Neural crest cell (in vitro differentiated cells): ENCODE measurements at places on chromosomes 2 and 18. TPM values are rescaled to one million over a fixed set of nuclear protein-coding genes. Genes with fewer than 3 reads are reported as not detected.

The RAB17 gene
- total RNA-seq, result not detected in 2 replicates

The CRYGD gene
- not detected in 2 replicates for total RNA-seq

The C1QL2 gene
- total RNA-seq, result 0.14 TPM in 1 of 2 replicates, not detected in the other

The CNTNAP5 gene
- total RNA-seq, result 0.56 and 1.1 TPM in 2 replicates

The NAGK gene
- total RNA-seq, result 51.9 and 70.3 TPM in 2 replicates

The REG3G gene
- total RNA-seq, result not detected in 2 replicates

The LYPD6B gene
- total RNA-seq, result not detected in 2 replicates

The GPR17 gene
- total RNA-seq, result 6.4 and 7.7 TPM in 2 replicates

The DSEL gene
- total RNA-seq, result 2.7 TPM in 2 replicates

The KCNIP3 gene
- total RNA-seq, result 2.9 and 4.1 TPM in 2 replicates

The C1GALT1C1L gene
- not detected in 2 replicates for total RNA-seq

The ICOS gene
- total RNA-seq, result not detected in 2 replicates

The UGT1A4 gene
- total RNA-seq, result not detected in 2 replicates

The TCF4 gene
- total RNA-seq, result 82.5 and 89.9 TPM in 2 replicates

GRCh38 chr18:50315100-50315871, 27.8 kb upstream of the CXXC1 start:
- DNase-seq, result no peak

- DNase-seq, result no peak
These were observed 40.7 kb upstream of the GALR1 start for GRCh38 chr18:77208964-77209363.

- no peak for DNase-seq
These were observed 36.6 kb upstream of the STAT1 start for GRCh38 chr2:191050640-191050987.

GRCh38 chr2:191363267-191363666, 118.1 kb downstream of the MYO1B start:
- DNase-seq, result no peak

DNA sequence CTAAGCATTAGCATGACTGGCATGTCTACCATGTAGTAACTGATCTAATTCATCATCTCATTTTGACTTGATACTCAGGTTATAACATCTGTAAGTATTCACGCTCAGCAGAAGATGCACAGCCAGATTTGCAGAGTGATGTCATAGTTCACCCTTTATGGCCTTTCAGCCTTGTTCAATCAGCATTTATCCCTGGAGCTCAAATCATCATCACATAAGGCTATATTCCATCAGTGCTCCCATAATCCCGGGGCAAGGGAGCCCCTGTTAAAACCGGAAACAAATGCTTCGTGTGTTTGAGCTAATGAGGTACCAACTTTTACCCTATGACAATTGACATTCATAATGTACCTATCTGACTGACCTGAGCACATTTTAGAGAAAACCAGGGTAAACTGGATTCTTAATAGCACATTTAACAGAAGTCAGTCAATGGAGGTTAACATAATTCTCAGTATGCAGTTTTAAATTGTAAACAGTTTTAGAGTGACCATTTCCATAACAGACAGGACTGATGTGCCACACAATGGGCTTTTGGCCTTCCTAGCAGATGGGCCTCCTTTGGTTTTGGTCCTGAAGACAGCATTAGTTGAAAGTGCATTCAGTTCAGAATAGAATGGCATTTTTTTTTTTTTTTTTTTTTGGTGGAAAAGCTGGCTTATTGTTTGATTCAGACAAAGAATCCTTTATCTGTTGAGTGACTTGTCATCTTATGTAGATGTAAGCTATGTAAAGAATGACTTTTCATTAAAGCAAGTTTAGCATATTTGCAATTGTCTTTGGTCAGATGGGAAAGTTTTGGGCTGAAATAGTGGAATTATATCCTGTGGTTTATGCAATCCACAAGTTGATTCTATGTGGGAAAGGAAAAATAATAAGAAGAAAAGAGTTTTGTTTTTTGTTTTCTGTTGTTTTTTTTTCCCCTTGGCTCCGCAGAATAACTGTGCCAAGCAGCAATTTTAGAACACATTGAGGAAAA, 866.0 kb upstream of the ACVR2A start:
- DNase-seq, result no peak

GRCh38 chr18:24200494-24201290, 61.8 kb downstream of the CABYR start:
- DNase-seq, result no peak

- DNase-seq, result no peak
These were observed 11.1 kb upstream of the MOCOS start for GRCh38 chr18:36176177-36176584.

DNA sequence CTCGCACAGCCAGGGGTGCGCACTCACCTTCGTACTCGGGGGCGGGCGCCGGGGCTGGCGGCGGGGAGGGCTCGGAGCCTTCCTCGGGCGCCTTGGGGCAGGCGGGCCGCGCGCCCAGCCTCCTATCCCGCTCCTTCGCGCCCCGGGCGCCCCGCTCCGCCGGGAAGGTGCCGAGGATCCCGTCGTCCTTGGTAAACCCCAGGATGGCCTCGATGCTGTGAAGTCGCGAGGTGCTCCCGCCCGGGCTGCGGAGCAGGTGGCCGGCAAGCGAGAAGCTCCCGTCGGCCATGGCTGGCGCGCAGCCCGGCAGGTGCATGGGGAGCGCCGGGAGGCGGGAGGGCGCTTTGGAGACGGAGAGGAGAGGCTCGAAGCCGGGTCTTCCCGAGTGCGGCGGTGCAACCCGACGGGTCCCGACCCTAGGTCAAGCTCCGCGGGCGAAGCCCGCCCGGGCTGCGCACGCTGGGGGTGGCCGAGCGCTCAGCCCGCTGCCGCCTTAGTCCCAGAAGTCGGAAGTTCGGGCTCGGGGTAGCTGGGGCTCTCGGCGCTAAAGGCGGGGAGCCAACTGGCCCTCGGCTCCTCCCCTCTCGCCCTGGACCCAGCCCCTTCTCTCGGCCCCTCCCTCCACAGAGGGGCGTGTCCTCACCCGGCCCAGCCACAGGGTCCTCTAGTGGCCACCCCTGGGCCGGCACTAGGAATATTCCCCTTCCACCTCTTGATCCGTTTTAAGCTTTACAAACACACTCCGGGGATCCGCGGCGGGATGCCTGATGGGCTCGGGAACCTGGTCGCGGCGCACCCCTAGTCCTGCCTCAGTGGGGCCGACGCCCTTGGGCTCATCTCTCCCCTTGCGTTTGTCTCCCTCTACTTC, at the start of gene RAX:
TSS of gene RAX (minus strand) at position 564 of the 868 bp plus-strand sequence. CDS start at position 316, 248 bp downstream.
- peak; percentile 55 for DNase-seq

GRCh38 chr2:57878866-57879210, 167.8 kb upstream of the VRK2 start:
- DNase-seq, result no peak

GRCh38 chr2:152861349-152861942, 143.0 kb downstream of the ARL6IP6 start:
- peak; percentile 45 for DNase-seq

DNA sequence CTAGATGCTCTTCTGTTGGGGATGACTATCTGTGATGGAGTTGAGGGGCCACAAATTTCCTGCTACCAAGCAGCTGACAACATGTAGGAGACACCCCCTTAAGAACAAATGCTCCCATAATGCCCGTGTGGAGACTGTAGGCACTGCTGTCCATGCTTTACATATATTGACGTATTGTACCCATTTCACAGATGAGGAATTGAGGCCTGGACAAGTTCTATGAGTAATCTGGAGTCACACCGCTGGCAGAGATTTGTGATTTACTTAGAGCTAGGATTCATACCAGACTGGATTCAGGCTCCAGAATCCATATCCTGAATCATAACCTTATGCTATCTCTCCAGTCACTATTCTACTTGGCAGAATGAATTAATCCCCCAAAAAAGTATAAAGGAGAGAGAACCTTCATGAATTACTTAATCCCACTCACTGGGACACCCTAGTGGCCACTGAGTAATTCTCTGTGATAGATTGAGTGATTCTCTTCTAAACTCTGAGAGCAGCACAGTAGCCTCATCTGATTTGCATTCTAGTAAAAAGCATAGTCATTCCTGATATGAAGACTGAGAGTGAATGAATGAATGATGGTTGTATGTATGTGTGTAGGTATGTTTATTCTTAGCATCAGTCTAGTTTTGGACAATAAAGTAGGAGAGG, 460.7 kb upstream of the MEIS1 start:
- no peak for DNase-seq

DNA sequence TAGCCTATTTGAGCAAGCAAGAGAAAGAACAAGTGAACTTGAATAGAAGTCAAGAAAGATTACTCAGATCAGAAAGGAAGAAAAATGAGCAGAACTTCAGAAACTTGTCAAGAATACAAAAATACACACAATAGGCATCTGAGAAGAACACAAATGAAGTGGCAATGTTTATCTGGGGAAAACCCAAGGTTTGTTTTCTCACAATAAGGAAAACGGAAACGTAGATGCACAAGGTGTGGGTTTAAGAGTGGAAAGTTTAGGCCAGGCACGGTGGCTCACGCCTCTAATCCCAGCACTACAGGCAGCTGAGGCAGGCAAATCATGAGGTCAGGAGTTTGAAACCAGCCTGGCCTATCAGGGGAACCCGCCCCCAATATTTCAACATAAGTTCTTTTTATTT, 159.5 kb upstream of the GYPC start:
- no peak for DNase-seq

DNA sequence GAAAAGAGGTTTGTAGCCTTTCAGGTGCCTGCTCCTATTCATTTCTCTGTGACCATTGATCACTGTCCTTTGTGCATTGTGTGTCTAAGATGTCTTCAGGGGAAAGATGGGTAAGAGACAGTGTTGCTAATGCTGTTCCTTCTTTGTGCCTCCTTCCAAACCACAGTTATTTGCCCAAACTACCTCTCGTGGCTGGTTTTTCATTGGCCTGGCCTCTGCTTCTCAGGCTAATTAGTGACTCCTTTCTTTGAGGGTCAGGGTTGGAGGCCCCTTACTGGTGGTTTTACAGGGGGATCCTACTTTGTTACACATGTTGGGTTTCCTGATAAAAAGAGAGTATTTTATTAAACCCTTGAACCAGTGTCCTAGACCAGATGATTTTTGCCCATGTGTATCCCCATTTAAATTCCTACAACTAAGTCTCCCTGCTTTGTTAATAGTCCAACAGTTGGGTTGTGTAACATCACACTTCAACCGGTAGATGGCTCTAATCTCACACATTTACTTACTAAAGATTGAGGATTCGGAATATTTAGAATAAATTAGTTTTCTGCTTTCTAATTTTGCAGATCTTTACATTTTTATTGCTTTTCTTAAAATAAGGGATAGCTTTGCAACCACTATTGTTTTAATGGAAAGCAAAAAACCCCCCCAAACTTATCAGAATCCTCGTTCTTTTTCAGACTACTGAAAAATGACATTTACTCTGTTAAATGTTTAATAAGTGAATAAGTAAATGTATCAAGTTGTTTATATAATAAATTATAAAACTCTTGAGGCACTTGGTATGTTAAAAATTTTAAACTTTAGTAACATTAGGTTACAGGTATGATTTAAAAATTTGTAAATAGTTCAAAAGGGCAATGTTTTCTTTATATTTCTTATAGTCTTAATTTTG, 2.4 kb downstream of the MARS2 start:
- no peak for DNase-seq

GRCh38 chr2:203751685-203752271, 45.3 kb downstream of the CD28 start:
- no peak for DNase-seq

DNA sequence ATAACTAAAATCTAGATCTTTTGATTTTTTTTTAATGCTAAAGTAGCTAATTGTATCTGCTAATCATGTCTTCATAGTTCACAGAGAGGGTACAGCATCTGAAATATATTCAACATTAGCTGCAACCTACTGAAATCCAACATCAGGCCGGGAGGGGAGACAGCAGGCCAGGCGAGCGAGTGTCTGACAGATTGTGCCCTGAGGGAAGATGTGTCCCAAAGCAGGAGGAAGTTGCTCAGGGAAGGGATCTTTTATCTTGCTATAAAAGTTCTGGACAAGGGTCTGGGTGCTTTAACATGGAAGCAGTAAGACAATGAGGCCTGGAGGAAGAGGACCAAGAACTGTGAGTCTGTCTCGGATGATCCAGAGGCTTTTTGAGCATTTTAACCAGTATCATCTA, 274.1 kb downstream of the AFF3 start:
- DNase-seq, result no peak

GRCh38 chr2:40220177-40220925, 231.5 kb downstream of the SLC8A1 start:
- no peak for DNase-seq

- DNase-seq, result no peak
These were observed 320.5 kb upstream of the ZNF521 start for GRCh38 chr18:25672490-25672889.

DNA sequence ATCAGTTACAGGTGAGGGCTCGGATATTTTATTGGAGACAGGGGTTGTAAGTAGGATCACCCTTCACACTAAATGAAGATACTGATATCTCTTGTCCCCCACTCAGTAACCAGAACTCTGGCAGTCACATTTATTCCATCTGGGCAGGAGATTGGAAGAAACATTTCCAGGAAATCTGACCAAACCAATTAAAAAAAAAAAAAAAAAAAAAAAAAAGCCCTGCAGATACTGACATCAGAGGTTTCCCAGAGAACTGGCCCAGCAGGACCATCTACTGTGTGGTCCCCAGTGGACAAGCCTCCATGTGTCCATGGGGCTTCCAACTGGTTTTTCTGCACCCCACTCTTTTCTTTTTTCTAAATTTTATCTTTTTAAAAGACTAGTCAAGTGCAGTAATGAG, 41.3 kb downstream of the SH2D6 start:
- DNase-seq, result no peak

- no peak for DNase-seq
These were observed 4.2 kb downstream of the ECEL1 start for GRCh38 chr2:232483311-232483922.

DNA sequence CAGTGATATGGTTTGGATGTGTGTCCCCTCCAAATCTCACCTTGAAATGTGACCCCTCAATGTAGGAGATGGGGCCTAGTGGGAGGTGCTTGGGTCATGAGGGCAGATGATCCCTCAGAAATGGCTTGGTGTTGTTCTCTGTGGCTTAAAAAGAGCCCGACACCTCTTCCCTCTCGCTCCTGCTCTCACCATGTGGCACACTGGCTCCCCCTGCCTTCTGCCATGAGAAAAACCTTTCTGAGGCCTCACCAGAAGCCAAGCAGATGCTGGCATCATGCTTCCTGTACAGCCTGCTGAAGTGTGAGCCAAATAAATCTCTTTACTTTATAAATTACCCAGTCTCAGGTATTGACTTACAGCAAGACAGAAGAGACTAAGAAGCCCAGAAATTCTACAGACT, 357.1 kb downstream of the NRXN1 start:
- DNase-seq, result no peak
